ENCODE measurements at places on chromosomes 6 and 20.

GRCh38 chr6:39298061-39298460 lies 16.2 kb downstream of the KCNK17 start:
- no peak for DNase-seq

DNA sequence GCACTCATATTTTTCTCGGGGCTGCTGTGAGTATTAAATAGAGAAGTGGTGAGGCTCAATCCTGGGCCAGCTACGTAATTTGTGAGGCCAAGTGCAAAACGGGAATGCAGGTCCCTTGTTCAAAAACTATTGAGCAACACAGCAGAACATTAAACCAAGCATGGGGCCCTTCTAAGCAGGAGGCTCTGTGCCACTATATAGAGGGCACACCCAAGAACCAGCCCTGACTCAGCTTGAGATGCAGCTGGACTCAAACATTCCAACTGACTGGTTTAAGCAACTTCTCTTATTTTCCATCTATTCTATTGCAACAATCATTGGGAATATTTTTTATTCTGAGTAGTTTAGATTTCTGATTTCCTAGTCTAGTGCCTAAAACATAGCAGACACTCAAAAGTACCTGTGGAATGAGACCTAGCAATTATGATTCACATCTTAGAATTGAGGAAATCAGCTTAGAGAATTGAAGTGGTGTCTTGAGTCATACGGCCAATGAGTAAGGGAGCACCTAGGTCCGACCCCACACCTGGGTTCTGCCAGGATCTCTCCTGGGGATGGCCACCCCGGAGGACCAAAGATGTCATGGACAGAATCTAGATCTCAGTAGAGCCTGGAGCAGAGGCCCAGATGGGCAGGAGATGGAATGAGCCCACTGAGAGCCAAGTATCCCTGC lies 1.3 kb downstream of the SIRPB2 start:
- DNase-seq = no peak

DNA sequence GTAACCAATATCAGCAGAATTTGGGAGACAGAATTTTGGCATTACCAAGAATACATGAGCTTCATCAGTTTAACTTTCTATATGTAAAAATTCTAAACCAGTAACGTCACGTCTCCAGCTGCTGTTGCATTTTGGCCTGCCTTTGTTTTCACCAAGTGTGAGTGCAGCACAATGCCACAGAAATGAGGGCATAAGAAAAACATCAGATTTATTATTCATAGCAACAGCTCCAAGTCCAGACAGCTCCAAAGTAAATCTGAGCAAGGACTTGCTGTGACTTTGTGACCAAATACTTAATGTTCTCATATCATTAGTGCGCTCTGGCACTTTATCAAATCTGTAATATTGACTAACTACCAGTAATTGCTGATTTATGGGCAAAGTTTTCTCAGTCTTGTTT lies 11.0 kb upstream of the FBXL4 start:
- DNase-seq = no peak

DNA sequence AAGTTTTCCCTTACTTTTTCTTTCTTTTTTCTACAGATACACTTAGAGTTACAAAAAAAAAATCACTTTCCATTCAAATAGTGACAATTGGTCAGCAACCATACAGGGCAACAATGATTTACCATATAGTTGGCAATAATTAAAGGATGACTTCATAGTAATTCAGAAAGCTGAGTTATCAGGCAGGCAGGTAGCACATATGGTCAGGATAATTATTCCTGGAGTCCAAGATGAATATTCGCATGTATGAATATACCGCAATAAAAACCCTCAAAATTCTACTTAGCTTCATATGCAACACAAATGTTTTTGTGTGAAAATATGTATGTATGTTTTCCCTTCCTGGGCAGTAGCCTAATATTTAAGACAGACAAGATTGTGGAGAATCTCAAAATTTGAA lies 34.5 kb downstream of the COL19A1 start:
- DNase-seq = no peak

- no peak for DNase-seq
Observed at GRCh38 chr6:170230520-170231292, 60.2 kb downstream of the DLL1 start.
